ENCODE measurements at places on chromosomes 3 and 15.

DNA sequence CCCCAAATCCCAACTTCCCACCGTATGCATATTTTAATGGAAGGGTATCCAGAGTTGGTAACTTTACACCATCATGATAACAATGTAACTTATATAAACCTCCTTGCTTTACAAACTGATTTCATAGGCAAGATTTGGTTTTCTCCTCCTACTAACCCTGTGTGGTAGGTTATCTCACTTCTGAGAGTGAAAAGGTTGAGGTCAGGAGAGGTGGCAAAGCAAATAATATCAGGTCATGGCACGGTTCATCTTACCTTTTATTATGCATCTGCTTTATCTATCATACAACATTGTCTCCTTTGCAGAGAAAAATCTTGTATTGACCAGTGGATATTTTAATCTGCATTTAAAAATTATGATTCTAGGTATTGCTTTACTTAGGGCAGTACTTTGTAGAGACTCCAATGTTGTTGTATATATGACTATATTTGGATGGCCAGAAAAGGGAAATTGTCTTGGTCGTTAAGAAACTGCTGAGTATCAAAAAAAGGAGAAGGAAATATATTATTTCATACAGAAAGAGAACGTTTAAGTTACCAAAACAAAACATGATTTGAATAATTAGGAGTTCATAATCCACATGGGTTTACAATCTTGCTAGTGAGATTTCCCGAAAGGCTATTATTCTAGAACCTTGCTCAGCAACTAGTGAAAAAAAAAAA lies 30.4 kb downstream of the NFKBIZ start:
- no peak for DNase-seq

GRCh38 chr3:184796954-184797353 lies 15.0 kb upstream of the VPS8 start:
- no peak for DNase-seq

- no peak for DNase-seq
These were observed 515.0 kb downstream of the FGF12 start for GRCh38 chr3:192212335-192212734.

DNA sequence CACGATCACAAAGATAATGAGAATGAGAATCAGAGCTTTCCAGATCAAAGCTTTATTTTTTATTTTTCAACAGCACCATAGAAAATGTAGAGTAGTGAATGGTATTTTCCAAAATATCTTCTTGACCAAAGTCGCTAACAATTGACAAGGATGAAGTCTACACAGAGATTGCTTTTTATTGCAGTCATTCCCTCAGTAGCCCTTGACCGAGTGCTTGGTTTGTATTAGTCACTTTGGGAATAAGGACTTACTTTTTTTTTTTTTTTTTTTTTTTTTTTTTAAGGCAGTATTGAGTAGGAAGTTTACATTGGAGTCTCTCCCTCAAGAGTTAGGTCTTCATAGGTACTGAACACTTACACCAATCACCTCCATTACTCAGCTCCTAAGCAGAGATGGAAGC lies 39.8 kb downstream of the THRB start:
- DNase-seq: no peak

GRCh38 chr15:63820210-63820609 lies 13.5 kb downstream of the HERC1 start:
- no peak for DNase-seq

GRCh38 chr3:37082317-37082716 lies 89.0 kb downstream of the MLH1 start:
- no peak for DNase-seq

- peak; percentile 33 for DNase-seq
These were observed 25.2 kb downstream of the GOLGA6D start for GRCh38 chr15:75307778-75308390.

DNA sequence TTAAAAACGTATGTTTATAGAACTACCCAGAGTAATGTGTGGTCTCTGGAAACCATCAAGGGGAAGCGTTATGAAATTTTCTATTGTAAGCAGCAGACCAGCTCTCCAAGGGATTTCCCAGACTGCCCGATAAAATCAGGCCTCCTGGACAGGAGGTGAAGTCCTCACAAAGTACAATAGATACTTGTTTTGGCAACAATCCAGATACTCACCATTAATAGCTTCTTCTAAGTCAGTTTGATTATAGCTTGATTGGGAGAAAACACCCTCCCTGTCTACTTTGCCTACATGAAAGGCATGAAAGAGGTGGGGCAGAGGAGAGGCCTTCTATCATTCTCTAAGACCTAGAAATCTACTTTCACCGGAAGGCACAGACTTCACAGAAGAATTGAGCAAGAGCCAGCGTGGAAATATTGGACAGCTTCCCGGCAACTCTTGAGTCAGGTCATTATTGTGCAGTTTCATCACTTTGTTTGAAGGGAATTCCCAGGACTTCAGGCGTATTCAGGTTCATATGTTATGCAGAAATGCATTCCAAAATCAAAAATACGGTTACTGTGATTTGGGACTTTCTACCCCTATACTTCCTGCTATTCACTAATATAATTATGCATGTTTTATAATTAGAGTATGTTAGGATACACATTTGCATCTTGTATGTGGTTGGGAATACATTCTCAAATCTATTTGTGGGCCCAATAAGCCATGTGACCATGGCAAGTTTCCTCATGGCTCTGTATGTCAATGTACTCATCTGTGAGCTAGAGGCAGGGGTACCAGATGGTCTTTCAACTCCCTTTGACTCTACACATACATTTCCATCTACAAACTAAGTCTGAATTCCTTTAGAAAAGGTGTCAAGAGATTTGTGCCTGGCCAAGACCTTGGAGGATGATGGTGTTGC lies 103.5 kb downstream of the CD47 start:
- no peak for DNase-seq

- peak; percentile 67 for DNase-seq
These were observed 46.3 kb downstream of the GPR171 start for GRCh38 chr3:151156618-151157216.

- DNase-seq: no peak
These were observed 135.1 kb downstream of the TBL1XR1 start for GRCh38 chr3:177062052-177062732.

GRCh38 chr15:86810329-86810728 lies 730.7 kb downstream of the AGBL1 start:
- no peak for DNase-seq

GRCh38 chr3:160009525-160009924 lies 20.9 kb downstream of the IL12A start:
- DNase-seq: no peak

GRCh38 chr15:83890587-83890986 lies 236.7 kb downstream of the ADAMTSL3 start:
- no peak for DNase-seq

GRCh38 chr3:158471639-158472294 lies 99.2 kb upstream of the MLF1 start:
- DNase-seq: no peak

- no peak for DNase-seq
These were observed 143.2 kb downstream of the DOCK3 start for GRCh38 chr3:50817756-50818529.

DNA sequence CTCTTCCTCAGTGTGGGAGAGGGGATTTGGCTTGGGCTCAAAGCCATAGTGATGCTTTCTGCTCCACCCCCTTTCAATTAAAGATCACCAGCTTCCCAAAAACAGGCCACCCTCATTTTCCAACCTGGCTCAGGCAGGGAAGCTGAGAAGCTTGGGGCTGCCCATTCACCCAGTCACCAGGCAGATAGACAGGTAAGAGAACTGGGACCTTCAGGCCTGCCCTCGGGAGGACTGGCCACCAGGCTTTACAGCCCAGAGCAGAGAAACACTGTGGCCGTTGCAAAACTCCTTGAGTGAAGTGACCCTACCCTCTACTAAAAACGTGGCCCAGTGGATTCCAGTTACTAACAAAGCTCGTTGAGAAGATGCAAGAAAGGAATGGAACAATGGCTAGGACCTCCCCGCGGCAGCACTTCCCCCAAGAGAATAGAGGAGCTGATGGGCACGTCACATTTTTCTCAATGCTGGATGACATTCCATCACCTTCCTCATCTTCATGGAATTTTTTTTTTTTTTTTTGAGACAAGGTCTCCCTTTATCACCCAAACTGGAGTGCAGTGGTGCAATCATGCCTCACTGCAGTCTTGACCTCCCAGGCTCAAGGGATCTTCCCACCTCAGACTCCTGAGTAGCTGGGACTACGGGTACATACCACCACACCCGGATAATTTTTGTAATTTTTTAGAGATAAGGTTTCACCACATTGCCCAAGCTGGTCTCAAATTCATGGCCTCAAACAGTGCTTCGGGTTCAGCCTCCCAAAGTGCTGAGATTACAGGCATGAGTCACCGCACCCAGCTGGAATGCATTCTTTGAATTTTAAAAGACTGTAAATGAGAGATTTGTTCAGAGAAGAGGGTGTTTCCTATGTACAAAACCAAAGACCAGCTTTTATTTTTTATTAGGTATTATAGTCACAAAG lies 37.9 kb downstream of the LIPC start:
- peak; percentile 4 for DNase-seq

- peak; percentile 46 for DNase-seq
These were observed 71.3 kb upstream of the GAP43 start for GRCh38 chr3:115552007-115552406.

DNA sequence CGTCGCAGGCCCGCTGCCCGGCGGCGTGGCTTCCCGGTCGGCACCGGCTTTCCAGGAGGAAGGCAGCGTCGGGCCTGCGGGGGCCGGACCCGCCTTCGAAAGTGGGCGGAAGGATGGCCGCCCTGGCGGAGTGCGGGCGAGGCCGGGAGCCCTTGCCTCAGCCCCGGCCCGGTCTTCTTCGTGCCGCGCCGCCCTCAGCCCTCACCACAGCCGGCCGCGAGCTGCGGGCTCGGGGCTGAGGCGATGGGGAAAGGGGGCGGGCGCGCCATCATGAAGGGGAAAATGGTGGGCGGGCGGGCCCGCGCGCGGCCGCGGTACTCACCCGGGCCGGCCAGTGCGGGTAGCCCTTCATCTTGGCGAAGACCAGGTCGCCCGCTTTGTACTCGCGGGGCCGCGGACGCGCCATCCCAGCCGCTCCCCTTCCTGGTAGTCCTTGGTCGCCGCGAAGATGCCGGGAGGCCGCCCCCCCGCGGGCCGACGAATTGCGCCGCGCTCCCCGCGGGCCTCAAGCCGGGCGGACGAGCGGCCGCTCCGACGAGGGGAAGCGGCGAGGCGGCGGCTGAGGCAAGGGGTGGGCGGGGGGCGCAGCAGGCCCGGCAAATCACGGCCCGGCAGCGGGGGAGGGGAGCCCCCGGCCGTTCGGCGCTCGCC lies 489 bp downstream of the HDGFL3 start:
- peak; percentile 65 for DNase-seq

- DNase-seq: no peak
These were observed 300.4 kb upstream of the ROPN1 start for GRCh38 chr3:124292329-124292728.

DNA sequence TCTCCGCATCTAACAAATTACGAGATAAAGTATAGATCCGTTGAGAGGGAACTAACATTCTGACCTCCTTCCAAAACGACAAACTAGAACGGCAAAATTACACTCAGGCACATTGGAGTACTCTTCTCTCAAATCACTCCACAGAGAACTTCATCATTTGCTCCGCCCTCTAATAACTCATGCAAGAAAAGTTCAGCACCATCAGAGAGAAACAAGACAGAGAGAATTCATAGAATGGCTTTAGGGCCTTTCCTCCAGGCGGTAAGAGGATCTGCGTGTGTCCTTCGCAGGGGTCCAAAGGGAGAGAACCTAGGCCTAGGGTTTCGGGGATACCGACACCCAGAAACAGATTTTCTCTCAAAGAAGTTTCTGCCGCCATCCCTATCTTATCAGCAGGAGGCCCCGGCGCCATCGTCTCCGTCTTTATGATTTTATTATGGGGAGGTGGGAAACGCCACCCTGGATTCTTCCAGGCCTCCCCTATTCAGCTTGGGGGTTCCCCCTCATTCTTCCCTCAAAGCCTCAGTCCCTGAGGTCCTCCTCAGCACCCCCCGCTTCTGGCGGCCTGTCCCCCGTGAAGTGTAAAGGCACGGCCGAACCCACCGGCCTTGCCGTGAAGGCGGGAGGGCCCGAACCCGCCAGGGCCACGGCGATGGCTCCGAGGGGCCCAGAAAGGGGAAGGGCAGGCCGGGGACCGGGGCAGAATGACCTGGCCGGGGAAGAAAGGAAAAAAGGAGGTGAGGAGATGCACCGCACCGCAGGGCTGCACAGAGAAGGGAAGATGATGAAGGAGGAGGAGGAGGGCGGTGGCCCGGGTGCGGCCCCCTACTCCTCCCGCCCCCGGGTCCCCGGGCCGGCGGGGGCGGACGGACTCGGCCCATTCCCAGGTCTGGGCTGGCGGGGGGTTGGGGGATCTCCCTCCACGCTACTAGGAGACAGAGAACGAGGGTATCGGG lies 768 bp downstream of the UBXN7 start:
- DNase-seq: peak; percentile 70

- DNase-seq: peak; percentile 23
These were observed 14.9 kb downstream of the SIAH2 start for GRCh38 chr3:150747886-150748683.

GRCh38 chr15:60324706-60325438 lies 72.9 kb downstream of the ANXA2 start:
- no peak for DNase-seq

- peak; percentile 86 for DNase-seq
These were observed 29.1 kb upstream of the ST6GAL1 start for GRCh38 chr3:186901135-186901734.

DNA sequence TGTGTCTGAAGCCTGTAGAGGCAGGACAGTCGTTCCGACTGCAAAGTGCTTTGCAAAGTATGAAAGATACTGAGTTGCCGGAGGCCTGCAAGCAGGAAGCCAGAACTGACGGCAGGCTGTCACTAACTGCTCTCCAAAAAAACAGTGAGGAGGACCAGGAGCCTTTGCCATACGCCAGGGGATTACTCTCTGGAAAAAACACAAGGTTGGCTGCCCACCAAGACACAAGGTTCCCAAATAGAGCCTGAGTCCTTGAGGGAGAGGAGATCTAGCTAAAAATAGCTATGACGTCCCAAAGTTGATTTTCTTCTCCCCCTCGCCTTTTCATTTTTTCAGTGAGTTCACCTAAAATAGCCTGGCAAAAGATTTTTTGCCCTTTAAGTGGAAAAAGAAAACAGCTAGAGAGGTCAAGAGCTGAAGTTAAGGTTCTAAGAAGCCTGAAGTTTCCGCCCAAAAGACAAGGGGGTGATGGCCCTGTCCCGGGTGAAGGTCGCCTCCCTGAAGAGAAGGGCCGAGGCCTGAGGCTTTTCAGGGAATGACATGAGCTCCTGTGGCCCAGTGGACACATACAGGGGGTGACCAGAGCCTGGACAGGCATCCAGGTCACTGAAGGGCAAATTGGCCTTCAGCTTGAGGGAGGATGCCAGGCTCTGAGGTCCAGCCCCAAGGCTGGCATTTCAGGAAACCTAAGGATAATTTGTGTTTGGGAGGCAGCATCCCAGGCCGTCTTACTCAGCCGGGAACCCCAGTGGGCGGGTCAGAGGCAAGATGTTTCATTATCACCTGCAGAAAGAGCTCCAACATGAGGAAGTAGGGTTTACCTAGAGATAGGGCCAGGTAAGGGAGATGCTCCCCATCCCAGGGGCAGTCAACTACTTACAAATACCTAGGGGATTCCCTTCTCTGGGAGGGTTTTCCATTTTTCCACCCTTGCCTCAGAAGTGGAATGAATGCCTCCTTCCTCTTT lies 44.9 kb upstream of the DGKG start:
- DNase-seq: no peak

DNA sequence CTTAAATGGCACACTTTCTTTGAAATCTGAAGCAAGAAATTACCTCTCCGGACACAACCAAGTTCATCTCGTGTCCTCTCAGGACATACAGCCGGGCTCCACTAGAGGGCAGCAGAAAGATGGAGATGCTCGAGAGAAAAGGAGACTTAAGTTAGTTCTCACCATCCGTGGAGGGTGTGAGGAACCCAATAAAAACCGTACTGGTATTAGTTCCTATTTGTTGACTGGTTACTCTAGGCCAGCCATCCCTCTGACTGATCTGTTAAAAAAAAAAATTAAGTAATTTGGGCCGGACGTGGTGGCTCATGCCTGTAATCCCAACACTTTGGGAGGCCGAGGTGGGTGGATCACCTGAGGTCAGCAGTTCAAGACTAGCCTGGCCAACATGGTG lies 7.9 kb upstream of the CYP11A1 start:
- peak; percentile 91 for DNase-seq

Data from erythroblast (primary cell).